Activated naive CD4-positive, alpha-beta T cell (primary cell): ENCODE measurements at places on chromosomes 7 and 10.
A peak's percentile ranks its signal among the peaks of the same experiment; 100 is the strongest.

DNA sequence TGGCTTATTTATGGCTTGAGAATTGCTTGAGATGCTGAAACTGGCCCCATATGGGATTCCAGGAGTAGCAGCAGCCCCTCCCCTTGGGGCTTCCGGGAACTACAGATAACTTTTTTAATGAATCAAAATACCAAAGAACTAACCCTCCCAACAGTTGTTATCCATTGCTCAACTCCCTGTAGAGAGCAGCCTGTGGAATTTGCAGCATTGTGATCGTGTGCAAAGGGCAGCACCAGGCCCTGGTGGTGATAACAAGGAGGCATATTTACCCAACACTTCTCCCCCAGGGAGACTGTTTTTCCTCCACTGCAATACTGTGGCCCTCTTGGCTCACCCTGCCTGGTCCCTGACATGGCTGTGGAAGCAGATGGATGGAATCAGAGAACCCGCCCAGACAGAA is 196.2 kb downstream of the PLXNA4 start:
- DNase-seq, result no peak

DNA sequence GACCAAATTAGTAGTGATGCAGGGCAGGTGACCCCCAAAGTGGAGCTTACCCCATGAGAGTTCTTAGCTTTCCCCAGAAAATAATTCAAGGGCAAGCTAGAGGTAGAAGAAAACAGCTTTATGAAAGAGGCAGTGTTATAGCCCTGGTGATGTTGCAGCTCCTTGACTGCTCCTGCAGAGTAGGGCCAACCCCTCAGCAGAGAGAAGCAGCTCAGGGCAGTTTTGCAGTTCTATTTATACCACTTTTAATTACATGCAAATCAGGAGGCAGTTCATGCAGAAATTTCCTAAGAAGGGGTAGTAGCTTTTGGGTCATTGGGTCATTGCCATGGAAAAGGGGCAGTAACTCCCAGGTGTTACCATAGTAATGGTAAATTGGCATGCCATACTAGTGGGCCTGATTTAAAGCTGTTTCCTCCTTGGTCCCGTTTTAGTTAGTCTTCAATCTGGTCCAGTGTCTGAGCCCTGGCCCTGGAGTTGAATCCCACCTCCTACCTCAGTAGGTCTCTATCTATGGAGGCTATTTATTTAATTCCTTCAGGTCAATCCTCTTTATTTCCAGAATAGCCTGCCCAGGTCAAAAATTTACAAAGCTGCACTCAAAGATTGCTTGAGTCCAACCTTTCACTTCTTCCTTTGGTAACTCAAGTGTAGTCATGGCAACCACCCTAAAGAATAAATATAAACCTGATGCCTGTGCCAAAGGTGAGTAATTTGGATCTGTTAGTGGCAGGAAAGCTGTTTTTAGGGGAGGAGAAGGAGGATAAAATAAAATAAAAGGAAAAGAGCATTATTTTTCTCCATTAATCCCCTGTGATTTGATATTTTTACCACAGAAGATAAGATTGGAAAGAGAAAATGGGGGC is 29.5 kb downstream of the PLXDC2 start:
- DNase-seq, result no peak

DNA sequence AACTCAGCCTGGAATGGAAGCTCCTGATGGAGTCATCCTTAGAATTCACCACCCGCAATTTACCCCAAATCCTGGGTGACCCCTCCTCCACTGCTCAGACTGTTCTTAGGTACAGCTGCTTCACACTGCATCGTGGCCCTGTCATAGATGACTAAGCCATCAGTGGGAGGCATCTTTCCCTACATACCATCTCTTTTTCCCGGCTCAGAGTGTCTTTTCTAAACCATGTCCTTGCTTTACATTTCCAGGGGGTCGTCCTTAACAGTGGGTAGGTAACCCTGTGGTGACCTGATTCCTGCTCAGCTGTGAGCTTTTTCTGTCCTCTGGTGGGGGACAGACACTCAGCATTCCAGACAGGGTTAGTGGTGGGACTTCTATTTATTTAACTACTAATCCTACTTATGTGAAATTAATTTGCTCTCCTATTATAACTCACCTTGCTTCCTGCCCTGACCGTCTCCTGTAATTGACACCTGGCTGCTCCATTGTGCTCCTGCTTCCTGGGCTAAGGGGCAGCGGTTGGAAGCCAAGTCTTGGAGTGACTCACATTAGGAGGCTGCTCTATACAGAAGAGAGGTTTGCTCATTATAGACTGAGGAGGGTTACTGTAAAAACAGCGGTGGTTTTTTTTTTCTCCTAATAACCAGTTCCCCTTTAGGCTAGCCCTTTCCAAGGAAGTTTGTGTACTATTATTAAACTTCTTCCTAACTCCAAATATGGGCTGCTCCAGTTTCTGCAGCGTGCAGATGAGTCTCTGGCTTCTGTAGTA is 40.6 kb downstream of the PYROXD2 start:
- DNase-seq, result no peak

GRCh38 chr7:3518546-3518945 is 217.5 kb downstream of the SDK1 start:
- no peak for DNase-seq

DNA sequence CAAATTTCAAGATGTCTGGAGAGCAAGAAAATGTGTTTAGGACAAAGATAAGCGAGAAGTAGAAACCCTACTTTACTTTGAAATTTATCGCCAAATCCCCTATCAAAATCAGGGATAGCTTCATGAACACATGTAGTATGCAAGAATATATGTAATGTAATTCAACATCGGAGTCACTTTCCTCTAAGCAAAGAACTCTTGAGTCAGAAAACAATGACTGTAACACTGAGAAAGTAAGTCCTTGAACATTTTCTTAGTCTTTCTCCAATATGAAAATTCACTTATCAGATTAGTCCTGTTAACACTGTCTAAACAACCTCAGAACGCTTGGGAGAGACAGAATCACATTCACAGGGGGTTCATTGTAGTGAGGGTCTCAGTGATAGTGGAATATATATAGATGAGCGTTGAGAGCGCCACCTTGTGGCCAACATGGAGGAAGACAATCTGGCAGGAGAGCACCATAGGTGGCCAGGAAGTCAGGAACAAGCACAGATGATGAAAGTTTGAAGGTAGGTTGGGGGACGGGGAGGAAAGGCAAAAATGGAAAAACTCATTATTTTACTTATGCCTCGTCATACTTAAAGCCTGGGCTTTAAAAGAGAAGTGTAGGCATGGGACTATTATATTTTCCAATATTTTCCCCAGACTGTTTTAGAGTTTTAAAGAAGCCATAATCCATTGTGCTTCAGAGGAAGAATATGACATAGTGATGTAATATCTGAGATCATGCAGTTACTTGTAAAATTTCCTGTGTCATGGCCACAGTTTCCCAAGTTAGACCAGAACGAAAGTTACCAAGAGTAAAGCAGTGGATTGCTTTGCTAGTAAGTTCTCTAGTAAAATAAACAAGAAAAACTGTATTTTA is 115.5 kb upstream of the GNAI1 start:
- DNase-seq, result no peak

- no peak for DNase-seq
Observed at GRCh38 chr7:44621034-44621749, 14.8 kb downstream of the OGDH start.

GRCh38 chr10:22252224-22252800 is 34.5 kb upstream of the EBLN1 start:
- peak; percentile 25 for DNase-seq

DNA sequence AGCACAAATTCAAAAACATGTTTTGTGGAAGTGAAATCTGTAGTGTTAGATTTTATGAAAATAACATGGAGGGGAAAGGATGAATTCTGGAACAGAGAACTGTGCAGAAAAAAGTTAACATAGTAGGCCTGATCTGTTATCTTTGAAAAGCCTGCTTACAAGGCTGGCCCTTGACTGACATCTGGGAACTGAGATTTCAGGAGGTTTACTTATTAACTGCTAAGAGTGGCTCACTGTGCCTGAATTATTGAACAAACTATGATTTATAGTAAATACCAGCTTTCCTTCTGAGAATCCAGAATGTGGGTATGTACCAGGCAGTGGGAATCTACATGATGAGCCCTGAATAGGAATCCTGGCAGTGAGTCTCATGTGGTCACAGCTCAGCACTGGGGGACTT is 30.5 kb downstream of the NSUN6 start:
- DNase-seq, result no peak

DNA sequence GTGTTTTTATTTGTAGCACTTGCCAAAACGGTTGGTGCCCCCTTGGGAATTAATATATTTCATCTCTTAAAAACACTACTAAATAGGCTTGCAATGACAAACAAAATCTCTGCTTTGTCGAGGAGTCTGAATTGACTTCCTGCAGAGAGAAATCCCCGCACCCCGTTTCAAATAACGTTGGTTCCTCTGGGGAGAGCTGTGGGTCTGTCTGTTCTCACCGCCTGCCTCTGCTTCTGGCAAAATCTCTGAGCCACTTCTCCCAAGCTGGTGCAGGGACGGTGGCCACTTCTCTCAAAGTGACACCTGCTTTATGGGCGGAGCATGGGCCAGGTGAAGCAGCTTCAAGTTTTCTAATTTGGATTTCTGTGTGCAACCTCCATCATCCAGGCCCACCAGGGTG is 186.3 kb upstream of the ADARB2 start:
- no peak for DNase-seq

- DNase-seq, result no peak
Observed at GRCh38 chr10:18306031-18306430, 165.8 kb downstream of the CACNB2 start.

- no peak for DNase-seq
Observed at GRCh38 chr7:95472581-95473161, 13.1 kb upstream of the ASB4 start.

GRCh38 chr7:29797112-29797944 is 9.0 kb upstream of the WIPF3 start:
- DNase-seq, result no peak

- no peak for DNase-seq
Observed at GRCh38 chr7:153354071-153354470, 594.5 kb downstream of the ACTR3B start.

DNA sequence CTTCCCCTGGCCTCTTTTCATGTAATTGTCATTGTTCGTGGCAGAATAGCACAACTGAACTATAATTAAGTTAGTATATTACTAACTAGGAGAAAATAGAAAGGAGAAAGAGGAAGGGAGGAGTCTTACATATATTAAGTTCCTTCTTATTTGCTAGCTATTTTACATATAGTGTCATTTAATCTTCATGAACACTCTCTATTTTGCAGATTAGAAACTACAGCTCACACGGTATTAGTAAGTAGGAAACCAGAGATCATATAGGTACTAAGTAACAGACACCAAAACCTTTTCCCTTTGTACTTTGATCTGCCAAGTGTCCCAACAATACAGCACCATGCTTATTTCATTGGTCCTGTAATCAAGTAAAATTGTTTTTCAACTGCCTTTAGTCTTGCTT is 202.4 kb upstream of the HPS1 start:
- no peak for DNase-seq

- no peak for DNase-seq
Observed at GRCh38 chr7:98807068-98808048, 62.5 kb downstream of the TMEM130 start.

DNA sequence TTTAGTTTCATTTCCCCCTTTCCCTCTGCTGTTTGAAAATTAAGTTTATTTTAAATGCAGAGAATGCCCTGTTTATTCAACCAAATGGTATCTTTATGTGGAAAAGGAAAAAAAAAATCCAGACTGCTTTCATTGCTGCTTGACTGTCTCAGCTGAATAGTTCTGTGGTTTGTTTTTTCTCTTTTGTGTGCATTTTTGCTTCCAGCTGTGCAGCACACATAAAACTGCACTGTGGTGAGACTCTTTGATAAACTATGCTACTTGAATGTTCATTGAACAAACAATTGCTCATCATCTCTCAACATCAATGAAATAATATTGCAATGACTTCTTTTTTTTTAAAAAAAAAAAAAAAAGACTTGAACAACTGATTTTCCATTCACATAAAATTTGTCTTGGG is 78.6 kb upstream of the GLI3 start:
- no peak for DNase-seq

- DNase-seq, result no peak
Observed at GRCh38 chr7:31125171-31125570, 73.1 kb downstream of the ADCYAP1R1 start.

- no peak for DNase-seq
Observed at GRCh38 chr10:104322416-104322782, 15.9 kb downstream of the ITPRIP start.

GRCh38 chr7:135167365-135167917 is 3.1 kb downstream of the CYREN start:
- no peak for DNase-seq

DNA sequence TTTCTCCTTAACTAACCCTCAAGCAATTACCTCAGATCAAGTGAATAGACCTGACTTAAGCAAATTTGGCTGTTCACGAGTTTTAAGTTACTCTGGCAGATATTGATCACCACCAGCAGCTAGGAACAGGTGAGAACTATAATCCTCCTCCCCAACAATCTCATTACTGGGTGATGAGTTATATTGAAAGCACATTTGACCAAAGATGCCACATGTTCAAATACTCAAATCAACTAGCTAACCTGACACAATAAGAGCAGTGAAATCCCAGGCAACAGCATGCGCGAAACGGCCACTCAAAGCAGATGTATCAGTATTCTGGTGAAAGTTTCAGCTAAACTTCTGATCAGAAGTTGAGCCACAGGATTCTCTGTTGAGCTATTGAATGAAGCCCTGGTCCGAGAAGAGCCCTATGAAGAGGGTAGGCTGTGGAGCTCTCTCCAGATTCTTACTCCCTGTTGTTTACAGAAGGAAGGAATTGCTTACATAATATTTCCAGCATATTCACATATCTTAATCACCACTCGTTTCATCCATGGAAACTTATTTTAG is 52.6 kb downstream of the CAV1 start:
- no peak for DNase-seq

- no peak for DNase-seq
Observed at GRCh38 chr10:55397777-55398496, 596.9 kb upstream of the PCDH15 start.

DNA sequence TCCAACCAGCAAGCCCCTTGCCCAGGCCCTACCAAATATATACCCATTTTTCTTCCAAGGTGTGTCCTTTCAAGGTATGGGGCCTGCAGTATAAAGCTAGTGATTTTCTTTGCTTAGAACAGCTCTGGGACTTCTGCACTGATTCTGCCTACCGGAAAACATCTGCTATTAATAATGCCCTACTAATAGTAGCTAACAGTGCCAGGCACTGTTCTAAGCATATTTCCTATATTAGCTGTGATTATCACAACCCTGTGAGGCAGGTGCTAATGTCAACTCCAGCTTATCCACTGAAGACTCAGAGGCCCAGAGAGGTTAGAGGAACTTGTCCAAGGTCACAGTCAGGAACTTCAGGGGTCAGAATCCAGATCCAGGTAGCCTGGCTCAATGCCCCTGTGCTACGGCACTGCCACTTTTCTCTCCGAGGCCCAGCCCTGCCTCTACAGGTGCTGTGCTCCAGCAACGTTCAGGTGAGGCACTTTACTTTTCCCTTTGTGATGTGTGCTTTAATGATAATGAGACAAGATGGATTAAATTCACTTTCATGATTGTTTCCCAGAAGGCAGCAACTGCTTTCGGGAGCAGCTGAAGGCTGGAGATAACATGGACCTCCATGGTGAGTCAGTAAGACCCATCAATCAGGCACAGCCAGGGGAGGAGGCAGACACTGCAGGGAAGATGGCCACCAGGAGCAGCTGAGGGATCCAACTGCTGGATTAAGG is 26.7 kb downstream of the TAS2R41 start:
- DNase-seq, result no peak

GRCh38 chr7:1220000-1220726 is 12.5 kb upstream of the UNCX start:
- DNase-seq, result no peak

GRCh38 chr10:74244807-74245206 is 93.8 kb downstream of the ADK start:
- DNase-seq, result no peak

- DNase-seq, result no peak
Observed at GRCh38 chr10:3782451-3783315, 2.3 kb downstream of the KLF6 start.
